Epithelial cell of proximal tubule (primary cell): ENCODE measurements at places on chromosomes 11 and 22.
A peak's percentile ranks its signal among the peaks of the same experiment; 100 is the strongest.

DNA sequence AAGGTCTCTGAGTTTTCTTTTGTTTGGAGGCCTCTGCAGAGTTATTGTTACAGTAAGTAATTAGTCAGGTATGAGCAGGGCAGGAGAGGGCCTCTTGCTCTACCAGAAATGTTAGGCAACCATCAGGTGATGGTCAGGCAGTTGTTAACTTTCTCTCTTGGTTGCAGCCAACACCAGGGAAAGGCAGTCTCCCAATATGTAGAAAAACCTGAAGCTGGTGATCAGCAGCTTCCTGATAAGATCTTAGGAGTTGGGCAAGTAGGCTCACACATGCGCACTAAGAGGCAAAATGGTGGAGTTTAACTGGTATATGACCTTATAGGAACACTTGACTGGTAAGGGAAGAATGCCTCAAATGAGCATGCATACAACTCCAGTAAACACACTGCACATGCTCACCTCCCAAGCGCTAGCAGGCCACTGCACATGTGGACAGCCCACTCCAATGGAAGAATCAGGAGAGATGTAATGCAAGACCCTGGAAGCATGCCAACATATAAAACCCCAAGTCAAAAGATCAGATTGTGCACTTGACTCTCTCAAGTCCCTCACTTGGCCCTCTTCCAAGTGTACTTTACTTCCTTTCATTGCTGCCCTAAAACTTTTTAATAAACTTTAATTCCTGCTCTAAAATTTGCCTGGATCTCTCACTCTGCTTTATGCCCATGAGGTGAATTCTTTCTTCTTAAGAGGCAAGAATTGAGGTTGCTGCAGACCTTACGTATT lies 23.7 kb upstream of the SLC35F2 start:
- DNase-seq: no peak

- peak; percentile 6 for DNase-seq
Observed at GRCh38 chr11:36313750-36314433, 17.8 kb downstream of the PRR5L start.

- no peak for DNase-seq
Observed at GRCh38 chr11:82194521-82194920, 539.1 kb downstream of the FAM181B start.

GRCh38 chr11:68437927-68438657 lies 22.5 kb upstream of the PPP6R3 start:
- no peak for DNase-seq

- DNase-seq: no peak
Observed at GRCh38 chr11:115521825-115522224, 17.6 kb upstream of the CADM1 start.

- no peak for DNase-seq
Observed at GRCh38 chr11:27089746-27090145, 49.1 kb downstream of the BBOX1 start.

- no peak for DNase-seq
Observed at GRCh38 chr11:76048763-76049162, 157.5 kb downstream of the WNT11 start.

DNA sequence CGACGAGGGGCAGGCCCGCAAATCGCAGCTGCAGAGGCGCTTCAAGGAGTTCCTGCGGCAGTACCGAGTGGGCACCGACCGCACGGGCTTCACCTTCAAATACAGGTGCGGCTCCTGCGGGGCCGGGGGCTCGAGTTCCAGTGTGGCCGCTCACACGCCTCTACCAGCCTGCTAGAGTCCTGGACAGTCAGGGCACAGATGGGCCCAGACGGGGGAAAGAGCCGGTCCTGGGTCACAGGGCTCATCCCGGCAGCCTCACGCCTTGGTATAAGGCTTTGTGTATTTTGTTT lies 506 bp downstream of the MCM5 start:
- DNase-seq: no peak

DNA sequence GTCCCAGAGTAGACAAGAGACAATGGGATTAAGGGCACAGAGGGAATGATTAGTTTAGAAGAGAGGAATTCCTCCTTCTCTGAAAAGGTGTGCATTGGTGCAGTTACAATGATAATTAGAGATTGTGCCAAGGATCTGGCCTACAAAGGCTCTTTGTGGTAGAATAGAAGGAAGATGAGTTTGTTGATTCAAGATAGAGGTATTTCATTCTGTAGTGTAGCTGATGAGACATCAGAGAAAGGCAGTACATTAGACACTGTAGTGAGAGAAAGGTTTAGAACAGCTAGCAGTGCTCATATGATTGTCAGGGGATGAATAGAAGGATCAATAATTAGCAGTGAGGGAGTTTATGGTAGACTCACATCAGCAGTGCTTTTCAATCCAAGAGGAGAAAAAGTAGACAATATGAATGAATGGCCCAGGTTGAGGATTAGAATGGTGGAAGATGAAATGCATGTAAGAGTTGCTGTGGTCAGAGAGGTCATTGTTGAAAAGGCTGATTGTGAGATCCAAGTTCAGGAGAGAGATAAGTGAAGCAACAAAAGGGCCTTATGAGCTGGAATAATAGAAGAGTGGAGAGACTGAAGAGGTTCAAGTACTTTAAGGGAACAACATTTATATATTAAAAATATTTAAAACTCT lies 28.9 kb downstream of the SIK2 start:
- DNase-seq: no peak

- no peak for DNase-seq
Observed at GRCh38 chr11:115282923-115283322, 221.3 kb downstream of the CADM1 start.

DNA sequence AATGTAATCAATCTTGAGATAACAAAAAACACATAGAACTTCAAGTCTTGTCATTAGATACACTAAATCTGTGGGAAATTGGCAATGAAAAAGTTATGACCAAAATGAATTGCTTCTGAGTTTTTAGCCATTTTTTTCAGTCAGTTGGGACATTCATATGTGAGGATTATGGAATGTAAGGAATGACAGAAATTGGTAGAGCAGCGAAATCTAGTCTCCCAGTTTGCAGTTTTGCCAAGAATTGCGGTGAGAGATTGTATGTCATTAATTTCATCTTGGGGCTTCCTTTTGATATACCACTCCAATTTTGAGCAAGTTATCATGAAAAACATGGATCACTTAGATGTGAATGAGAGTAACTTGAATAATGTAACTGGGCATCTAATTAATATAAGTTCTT lies 49.9 kb downstream of the SIK2 start:
- DNase-seq: no peak

- no peak for DNase-seq
Observed at GRCh38 chr11:9004183-9004926, 554 bp upstream of the NRIP3 start.

DNA sequence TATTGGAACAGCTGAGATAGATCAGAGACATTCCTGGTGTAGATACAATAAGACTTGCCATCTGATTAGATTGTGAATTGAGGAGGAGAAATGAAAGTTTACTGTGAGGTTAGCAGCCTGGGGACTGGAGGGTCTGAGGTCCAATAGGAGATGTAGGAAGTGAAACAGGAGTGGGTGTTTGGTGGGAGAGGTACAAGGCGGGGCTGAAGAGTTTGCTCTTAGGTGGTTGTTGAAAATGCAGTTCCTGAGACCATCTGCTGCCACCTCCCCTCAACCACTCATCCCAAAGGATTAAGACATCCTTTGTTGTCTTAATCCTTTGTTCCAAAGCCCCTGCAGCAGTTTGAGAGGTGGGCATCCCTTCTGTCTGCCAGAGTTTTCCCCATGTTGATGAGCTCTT lies 14.8 kb downstream of the PIWIL4 start:
- no peak for DNase-seq

DNA sequence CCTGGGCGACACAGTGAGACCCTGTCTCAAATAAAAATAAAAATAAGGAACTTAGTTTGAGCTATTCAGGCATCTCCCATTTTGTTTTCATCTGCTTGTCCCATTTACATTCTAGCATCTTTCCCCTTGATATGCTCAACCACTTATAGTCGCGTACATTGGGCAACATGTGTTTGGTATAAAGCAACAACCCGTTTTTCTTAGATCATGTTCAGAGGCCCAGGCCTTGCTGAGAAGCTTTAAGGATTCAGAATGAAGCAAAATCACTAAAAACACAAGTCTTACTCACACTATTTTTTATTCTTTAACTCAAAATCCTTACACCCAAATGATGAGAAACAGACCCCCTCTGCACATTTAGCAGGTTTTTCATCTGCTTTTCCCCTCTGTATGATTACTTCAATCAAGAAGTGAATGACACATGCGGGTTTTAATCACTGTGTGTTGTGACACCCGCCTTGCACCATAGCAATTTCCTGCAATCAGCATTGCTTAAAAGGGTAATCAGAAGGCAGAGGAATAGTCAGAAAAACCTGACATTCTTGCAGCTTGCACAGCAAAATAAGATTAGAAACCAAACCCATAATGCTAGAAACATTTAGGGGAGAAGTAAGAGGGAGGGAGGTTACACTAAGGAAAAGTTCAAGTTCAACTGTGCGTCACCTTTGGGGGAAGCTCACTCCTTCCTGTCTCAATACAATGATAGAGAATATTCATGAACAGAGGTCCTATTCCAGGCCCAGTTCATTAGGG lies 25.9 kb downstream of the ALG9 start:
- DNase-seq: no peak

GRCh38 chr11:101913656-101914055 lies 1.2 kb upstream of the CEP126 start:
- DNase-seq: no peak

- DNase-seq: no peak
Observed at GRCh38 chr11:34180040-34180813, 74.8 kb downstream of the NAT10 start.

- DNase-seq: no peak
Observed at GRCh38 chr11:123536690-123537437, 106.8 kb downstream of the GRAMD1B start.

- no peak for DNase-seq
Observed at GRCh38 chr22:28918550-28919271, 35.3 kb downstream of the ZNRF3 start.

- DNase-seq: no peak
Observed at GRCh38 chr22:29726106-29726505, 6.3 kb downstream of the CABP7 start.

- no peak for DNase-seq
Observed at GRCh38 chr22:50030297-50031188, 18.0 kb upstream of the IL17REL start.

DNA sequence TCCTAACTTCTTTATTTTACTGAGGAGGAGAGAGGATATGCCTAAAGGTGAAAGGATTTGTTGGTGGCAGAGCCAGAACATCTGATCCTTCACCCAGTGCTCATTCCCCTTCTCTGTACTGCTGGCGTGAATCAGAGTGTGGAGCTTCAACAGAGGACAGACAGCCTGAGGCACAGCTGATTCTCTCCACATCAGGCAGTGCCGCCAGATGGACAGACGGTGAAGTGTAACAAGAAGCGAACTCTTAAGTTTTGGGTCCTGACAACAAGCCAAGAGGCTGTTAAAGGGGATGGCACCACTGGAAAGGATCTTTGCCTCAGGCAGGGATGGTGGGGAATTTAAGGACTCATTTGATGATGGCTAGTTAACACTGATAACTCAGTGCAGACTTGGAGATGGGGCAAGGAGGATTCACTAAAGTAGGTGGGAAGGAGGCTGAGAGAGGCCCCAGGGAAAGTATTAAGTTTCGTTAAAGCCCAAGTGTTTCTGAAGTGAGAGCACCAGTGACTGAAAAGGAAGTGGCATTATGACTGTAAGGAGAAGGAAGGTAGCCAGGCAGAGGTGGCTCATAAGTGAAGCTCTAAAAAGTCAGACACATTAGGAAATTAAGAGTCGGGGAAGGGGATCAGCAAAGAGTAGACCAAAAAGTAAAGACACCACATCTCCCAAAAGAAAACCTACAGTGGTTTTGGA lies 81.3 kb downstream of the CLPB start:
- DNase-seq: no peak

DNA sequence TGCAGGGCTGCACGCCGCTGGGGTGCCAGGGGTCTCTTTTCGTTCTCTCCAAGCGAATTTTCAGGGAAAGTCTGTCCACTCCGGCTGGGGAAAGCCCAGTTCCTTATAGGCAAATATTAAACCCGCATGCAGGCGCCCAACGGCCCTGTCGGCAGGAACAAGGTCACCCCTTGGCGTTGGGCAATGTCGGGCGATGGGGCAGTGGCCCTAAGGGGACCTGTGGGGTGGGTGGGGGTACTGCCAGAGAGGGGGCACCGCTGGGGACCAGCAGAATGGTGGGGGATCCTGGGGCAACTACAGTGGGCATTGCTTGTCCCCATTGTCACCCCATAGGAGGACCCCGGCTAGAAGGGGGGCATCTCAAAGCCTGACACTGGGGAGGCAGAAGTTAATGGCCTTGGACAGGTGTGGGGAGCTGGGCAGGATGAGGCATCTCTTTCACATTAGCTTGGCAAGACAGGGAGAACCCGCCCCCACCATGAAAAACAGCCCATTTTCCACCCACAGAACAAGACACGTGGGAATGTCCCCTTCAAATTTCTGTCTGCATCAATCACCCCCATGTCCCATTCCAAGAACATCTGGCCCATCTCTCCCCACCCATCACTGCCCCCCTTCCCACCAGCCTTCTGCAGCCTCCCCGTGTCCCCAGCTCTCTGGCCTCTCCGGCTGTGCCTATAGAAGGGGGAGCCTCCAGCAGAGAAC lies 5.5 kb upstream of the IGF2 start:
- DNase-seq: no peak

- DNase-seq: no peak
Observed at GRCh38 chr11:43984519-43985385, 42.3 kb downstream of the C11orf96 start.

DNA sequence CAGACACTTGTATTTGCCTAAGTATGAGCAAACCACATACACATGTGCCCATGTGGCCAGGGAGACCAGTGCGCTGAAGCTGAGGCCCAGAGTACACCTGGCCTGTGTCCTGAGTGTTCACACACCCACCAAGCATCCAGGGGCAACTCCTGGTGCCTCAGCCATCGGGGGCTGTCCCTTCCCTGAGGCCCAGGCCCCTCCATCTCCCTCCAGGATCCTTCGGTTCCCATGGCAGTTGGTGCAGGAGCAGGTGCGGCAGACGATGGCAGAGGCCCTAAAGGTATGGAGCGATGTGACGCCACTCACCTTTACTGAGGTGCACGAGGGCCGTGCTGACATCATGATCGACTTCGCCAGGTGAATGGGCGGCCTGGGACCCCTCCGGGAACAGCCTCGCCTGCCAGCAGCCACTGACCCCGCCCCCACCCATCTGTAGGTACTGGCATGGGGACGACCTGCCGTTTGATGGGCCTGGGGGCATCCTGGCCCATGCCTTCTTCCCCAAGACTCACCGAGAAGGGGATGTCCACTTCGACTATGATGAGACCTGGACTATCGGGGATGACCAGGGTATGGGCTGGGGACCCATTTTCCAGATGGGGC lies 6.5 kb upstream of the SMARCB1 start:
- no peak for DNase-seq

- DNase-seq: no peak
Observed at GRCh38 chr22:33018232-33018864, 39.8 kb downstream of the SYN3 start.
